ENCODE measurements at places on chromosomes 2 and 18.
A peak's percentile ranks its signal among the peaks of the same experiment; 100 is the strongest.

DNA sequence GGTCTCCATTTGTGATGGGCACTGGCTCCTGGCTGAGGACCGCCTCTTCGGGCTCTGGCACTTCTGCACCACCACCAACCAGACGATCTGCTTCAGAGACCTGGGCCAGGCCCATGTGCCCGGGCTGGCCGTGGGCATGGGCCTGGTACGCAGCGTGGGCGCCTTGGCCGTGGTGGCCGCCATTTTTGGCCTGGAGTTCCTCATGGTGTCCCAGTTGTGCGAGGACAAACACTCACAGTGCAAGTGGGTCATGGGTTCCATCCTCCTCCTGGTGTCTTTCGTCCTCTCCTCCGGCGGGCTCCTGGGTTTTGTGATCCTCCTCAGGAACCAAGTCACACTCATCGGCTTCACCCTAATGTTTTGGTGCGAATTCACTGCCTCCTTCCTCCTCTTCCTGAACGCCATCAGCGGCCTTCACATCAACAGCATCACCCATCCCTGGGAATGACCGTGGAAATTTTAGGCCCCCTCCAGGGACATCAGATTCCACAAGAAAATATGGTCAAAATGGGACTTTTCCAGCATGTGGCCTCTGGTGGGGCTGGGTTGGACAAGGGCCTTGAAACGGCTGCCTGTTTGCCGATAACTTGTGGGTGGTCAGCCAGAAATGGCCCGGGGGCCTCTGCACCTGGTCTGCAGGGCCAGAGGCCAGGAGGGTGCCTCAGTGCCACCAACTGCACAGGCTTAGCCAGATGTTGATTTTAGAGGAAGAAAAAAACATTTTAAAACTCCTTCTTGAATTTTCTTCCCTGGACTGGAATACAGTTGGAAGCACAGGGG is 5.5 kb downstream of the TMEM37 start:
- DNase-seq: no peak

GRCh38 chr2:72859831-72860262 is 27.4 kb upstream of the SPR start:
- DNase-seq: peak; percentile 16

GRCh38 chr2:127683757-127684156 is 8.4 kb upstream of the LIMS2 start:
- no peak for DNase-seq

DNA sequence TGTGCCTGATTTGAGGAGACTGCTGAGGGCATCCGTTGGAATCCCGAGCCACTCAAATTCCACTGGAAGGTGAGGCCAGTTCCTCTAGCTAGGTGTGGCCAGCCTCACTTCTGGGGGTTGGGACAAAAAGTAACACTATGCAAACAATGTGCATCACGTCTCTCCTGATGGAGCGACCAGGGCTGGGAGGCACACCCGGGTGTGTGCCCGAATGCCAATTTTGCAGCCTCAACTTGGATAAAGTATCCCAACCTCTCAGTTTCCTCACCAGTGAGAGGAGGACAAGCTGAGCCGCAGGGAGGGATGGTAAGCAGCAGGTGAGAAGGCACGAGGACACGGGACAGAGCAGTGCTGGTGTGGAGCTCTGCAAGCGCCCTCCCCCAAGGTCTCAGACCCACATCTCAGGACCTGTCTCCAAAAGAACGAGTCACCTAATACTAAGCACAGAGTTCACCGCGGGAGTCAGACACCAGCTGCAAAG is 218.3 kb downstream of the HAUS1 start:
- no peak for DNase-seq

- DNase-seq: no peak
Observed at GRCh38 chr2:102520801-102521200, 47.8 kb downstream of the SLC9A4 start.

DNA sequence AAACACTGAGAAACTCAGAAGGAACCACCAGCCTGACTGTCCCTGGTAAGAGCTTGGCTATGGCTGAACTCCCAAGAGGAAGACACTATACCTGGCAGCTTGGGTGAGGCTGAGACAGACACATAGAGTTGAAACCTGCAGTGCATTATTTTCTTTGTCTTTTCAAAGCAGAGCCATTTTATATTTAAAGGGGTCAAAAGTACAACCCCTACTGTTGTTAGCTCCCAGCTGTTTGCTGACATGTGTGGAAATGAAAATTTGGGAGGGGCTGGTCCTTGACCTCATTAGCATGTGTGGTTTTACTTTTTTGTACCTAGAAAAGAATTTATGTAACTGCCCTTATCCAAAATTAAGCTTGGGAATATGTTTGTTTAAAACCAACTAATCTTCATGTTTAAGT is 309.0 kb downstream of the RPRM start:
- DNase-seq: no peak

GRCh38 chr18:46070815-46071652 is 1.0 kb downstream of the PSTPIP2 start:
- DNase-seq: no peak

- no peak for DNase-seq
Observed at GRCh38 chr2:46806526-46806925, 109.1 kb downstream of the MCFD2 start.

DNA sequence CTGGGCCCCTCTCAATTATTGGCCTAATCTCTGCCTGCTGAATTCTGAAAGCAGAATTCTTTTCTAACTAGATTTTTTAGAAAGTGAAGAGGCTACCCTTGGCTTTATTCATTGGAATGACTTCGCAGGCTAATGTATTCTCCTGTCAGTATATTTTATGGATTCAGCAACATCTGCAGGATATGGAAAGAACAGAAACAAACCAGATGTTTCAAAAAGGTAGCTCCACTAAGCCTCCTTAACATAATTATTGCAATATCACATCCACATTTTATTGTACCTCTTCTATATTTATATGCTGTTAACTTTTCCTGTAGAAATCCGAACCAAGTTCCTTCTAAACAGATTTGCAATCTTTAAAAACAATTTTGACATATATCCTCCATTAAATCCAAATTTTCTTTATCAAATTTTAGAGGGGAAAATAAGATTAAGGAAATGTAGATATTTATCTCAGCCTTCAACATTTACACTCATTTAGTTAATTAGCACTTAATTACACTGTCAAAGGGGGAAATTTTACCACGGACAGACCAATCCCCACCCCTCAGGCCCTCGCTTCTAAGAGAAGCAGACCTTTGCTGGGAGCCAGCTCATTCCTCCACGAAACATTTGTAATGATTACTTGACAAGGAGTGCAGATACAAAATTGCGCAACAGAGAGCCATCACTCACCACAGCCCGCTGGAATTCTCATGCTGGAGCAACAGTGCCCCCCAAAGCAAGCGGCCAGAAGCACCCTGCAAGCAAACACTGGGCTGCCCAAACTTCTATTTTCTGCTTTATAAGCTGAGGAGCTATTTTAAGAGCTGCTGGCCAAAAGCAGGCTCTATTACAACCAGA is 253.4 kb downstream of the ETAA1 start:
- peak; percentile 93 for DNase-seq

DNA sequence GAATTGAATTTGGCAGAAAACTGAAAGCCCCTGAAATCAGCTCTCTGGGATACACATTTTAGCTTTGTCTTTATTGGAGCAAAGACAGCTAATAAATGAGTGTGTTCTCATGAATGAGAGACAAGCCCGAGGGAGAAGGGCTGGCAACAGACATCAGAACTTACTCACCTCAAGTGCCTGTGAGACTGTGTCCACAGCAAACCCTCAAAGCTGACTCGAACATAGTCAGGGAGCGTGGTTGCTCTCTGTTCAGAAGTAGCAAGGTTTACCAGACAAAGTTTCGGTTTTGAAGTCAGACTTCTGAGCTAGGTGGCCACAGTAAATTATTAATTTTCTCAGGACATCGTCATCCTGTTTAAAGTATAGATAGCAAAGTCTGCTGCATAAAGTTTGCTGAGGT is 207.9 kb downstream of the CMPK2 start:
- DNase-seq: no peak

DNA sequence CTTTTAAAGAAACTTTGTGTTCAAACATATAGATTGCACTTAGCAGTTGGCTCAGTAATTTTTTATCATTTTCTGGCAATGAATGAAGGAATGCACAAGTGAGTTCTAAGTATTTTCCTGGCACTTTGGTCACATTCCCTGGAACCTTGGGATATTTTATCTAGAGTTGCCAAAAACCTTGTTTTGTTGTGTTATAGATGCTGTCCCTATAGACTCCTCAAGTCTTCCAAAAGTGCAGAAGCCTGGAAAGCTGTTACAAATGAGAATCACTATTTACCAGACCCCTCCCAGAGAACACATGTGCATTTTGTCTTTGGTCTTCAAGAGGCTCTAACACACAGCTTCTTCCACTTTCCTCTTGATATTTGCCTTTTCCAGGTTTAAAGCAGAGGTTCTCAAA is 108.3 kb downstream of the RND3 start:
- no peak for DNase-seq

DNA sequence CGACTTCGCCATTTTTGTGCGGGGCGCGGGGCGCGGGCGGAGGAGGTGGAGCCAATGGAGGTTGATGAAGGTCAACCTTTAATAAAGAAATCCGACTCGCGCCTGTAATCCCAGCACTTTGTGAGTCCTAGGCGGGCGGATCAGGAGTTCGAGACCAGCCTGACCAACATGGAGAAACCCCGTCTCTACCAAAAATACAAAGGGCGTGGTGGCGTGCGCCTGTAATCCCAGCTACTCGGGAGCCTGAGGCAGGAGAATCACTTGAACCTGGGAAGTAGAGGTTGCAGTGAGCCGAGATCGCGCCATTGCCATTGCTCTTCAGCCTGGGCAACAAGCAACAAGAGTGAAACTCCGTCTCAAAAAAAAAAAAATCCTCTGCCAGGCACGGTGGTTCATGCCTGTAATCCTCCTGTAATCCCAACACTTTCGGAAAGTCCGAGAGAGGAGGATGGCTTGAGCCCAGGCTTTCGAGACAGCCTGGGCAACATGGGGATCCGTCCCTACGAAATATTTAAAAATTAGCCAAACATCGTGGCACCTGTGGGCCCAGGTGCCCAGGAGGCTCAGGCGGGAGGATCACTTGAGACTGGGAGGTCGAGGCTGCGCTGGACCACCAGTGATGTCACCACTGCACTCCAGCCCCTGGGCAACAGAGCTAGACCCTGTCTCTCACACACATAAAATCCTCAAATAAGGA is 493 bp upstream of the PREB start:
- no peak for DNase-seq

DNA sequence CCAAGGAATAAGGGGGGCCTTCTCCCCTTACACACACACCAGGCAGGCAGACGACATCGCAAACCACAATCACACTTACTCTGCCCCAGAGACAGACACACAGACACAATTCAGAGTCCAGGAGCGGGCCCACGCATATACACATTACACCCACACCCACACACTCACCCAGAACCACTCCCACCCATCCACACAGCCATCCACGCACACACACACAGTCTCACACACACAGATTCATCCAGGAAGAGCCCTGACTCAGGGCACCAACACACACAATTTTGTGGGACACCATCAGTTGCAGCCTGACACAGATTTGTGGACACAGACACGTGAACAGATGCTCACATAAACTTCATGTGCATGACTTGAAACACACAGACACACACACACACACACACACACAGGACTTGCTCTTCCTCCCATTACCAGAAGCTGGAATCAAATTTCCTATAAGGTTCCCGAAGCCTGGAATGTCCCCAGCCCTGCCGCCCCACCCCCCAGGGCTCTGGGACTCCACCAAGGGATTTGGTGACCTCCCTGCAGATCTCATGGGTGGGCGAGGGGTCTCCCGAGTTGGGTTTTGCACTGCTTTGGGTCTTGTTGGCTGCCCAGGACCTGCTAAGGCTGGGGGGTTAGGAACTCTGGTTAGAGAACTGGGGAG is 23.5 kb downstream of the TNS1 start:
- DNase-seq: no peak

- peak; percentile 33 for DNase-seq
Observed at GRCh38 chr2:71783215-71783614, 329.9 kb downstream of the DYSF start.

DNA sequence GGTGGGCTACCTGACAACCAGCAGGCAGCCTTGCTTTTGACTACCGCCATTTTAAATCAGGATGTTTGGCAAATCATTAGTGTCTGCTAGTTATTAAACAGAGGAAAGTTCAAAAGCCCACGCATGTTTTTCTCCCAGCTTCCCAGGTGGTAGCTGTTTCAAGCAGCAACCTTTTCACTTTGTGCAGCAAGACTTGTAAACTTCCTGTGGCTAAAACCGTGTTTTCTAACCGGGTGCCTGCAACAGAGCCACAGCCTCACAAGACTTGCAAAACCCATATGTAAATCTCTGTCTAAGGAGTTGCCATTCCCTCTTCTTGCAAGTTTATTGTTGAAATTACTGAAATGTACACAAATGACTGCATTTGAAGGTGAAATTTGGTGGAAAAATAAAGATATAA is 633.1 kb downstream of the BCL11A start:
- DNase-seq: no peak

- DNase-seq: no peak
Observed at GRCh38 chr2:201280191-201281040, 20.1 kb downstream of the CASP8 start.

DNA sequence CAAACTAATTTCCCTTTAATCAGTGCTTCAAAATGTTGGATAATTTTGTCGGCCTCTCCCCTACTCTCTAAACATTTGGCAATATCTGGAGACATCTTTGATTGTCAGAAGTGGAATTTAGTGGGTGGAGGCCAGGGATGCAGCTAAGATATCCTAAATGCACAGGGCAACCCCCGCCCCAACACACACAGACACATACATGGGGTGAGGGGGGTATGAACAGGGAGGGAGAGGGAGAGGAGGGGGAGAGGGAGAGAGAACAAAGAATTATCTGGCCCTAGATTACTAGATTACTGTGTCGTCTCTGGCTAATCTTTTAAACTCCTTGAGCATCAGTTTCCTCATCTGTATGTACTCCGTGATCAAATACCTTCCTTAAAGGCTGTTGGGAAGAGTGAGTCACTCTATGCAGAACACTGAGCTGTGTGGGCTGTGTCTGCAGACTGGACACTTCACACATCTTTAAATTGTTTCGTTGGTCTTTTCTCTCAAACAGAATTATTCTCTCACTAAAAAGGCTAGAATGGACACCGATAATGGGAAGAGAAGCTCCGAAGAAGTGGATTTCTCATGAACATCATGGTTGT is 2.9 kb downstream of the RNF149 start:
- DNase-seq: no peak

GRCh38 chr2:148967056-148967455 is 71.4 kb upstream of the LYPD6B start:
- DNase-seq: no peak

GRCh38 chr2:224395620-224396390 is 6.1 kb downstream of the FAM124B start:
- no peak for DNase-seq

GRCh38 chr18:9671214-9671613 is 36.9 kb upstream of the RAB31 start:
- no peak for DNase-seq

All from AG04450 (cell line).